ENCODE measurements at places on chromosomes 11 and 22. TPM values are rescaled to one million over a fixed set of nuclear protein-coding genes. Genes with fewer than 3 reads are reported as not detected.

Gene RFPL2
- total RNA-seq = not detected

Gene TCF20
- 25.2 TPM for total RNA-seq

Gene SIK3
- 39.2 TPM for total RNA-seq

Gene ZNRF3
- 12.1 TPM for total RNA-seq

Gene RIC3
- total RNA-seq = 2.3 TPM

Gene MMP12
- total RNA-seq = 0.29 TPM

Gene DLG2
- total RNA-seq = 2.8 TPM

Gene PCNX3
- 30.6 TPM for total RNA-seq

Gene C11orf21
- 1.0 TPM for total RNA-seq

Gene P2RY2
- total RNA-seq = 1.4 TPM

Gene ARSA
- total RNA-seq = 50.4 TPM

Gene EHF
- total RNA-seq = 0.22 TPM

Gene HEPN1
- total RNA-seq = not detected

Gene OR51B2
- not detected for total RNA-seq

Gene BTBD18
- not detected for total RNA-seq

Gene BIK
- total RNA-seq = not detected

Gene MYOD1
- not detected for total RNA-seq

GRCh38 chr11:119356349-119357031, 10.0 kb upstream of the MFRP start:
- DNase-seq = peak; percentile 95

- no peak for DNase-seq
Measured at GRCh38 chr11:125282596-125282914, 118.0 kb downstream of the PKNOX2 start.

GRCh38 chr22:25702040-25702439, 39.9 kb upstream of the MYO18B start:
- no peak for DNase-seq

DNA sequence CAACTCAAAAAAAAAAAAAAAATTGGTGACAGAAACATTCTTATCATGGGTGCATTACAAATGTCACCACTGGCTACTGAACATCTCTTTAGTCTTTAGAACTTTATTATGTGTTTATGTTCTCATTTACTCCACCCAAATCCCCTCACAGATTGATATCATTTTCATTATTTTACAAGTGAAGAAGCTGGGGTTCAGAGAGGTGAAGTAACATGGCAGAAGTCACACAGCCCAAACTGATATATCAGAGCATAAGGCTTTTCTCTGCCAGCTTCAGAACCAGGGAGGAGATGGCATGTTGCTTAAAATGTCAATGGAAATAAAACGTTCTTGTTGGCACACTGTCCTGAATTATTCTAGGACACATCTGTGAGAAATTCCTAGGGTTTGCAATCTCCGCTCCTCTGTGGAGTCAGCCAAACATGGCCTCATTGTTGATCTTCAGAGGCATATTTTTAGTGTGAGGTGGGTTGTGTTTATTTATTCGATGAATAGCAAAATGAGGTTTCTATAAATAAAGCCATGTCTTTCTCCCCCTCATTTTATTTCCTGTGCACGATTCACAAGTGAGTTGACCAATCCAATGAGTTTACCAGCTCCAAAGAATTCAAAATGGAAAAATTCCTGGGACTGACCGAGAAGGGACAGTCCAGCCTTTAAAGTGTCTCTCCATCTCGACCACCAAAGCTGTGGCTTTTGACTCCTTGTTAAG, 72.9 kb upstream of the ANO1 start:
- no peak for DNase-seq

GRCh38 chr22:32396746-32397145, 15.3 kb downstream of the RTCB start:
- no peak for DNase-seq

GRCh38 chr22:38406617-38407016, 48.4 kb downstream of the KCNJ4 start:
- no peak for DNase-seq

- no peak for DNase-seq
Measured at GRCh38 chr11:12547953-12548650, 126.1 kb upstream of the TEAD1 start.

- no peak for DNase-seq
Measured at GRCh38 chr22:16721961-16722360, 103.2 kb downstream of the XKR3 start.

DNA sequence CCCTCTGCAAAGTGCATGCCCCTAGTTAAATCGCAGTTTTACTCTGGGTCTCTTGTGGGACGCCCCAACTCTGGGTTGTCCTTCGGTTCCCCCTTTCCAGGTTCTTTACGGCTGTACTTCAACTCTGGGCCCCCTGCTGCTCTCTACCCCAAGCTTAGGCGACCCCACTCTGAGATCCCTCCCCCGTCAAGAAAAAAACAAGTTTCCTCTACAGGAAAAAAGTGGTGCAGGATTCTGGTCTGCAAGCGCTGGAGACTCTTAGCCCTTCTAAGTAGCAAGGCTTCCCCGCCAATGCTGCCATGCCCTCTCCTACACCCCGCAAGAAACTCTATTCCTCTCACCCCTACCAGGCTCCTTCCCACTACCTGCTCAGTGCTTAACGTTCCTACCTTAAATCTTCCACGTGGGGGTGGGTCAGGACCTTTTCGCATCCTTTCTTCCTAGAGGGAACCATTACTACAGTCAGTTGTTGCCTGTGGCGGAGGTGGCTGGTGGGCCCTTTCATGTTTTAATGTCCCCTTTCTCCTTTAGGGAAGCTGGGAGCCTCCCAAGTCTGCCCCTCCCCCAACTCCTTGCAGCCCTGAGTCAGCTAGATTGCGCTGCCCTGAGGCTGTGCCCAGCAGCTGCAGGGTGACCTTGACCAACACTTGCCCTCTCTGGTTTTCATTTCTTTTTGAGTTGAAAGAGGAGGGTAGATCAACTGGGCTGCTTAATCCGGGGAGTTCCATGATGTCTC, 1.4 kb downstream of the NEFH start:
- DNase-seq = no peak

- no peak for DNase-seq
Measured at GRCh38 chr22:33853200-33854097, 66.8 kb downstream of the LARGE1 start.

DNA sequence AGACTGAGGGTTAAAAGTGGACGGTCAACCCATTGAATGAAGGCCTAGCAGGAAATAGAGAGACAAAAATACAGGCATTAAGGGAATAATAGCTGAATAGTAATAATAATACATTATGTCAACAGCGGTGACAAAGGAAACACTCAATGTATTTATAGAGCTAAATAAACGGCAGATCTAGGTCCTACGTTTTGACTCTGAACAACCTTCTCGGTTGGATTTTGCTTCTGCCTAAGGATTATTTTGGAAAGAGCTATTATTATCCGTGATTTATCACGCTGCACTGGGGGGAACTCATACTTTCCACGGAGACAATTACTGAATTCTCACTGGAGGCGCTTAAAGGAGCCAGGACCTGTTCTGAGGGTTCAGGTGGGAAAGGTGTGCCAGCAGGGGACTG, 118.2 kb upstream of the KIRREL3 start:
- DNase-seq = no peak

DNA sequence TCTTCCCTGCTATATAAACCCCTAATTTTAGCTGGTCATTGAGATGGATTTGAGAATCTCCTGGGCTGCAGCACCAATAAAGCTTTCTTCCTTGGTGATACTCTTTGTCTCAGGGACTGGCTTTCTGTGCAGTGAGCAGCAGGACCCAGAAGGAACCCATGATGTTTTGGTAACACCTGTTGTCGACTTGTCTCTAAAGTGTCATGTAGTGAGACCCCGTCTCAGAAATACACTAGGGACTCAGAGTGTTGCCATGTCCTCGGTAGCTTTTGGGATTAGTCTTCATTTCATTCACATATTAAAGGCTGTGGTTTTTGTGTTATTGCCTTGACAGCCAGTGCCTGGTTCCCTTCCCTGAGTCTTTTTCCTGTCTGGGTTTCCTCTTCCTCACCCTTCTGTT, 1078.7 kb downstream of the TBC1D22A start:
- no peak for DNase-seq

DNA sequence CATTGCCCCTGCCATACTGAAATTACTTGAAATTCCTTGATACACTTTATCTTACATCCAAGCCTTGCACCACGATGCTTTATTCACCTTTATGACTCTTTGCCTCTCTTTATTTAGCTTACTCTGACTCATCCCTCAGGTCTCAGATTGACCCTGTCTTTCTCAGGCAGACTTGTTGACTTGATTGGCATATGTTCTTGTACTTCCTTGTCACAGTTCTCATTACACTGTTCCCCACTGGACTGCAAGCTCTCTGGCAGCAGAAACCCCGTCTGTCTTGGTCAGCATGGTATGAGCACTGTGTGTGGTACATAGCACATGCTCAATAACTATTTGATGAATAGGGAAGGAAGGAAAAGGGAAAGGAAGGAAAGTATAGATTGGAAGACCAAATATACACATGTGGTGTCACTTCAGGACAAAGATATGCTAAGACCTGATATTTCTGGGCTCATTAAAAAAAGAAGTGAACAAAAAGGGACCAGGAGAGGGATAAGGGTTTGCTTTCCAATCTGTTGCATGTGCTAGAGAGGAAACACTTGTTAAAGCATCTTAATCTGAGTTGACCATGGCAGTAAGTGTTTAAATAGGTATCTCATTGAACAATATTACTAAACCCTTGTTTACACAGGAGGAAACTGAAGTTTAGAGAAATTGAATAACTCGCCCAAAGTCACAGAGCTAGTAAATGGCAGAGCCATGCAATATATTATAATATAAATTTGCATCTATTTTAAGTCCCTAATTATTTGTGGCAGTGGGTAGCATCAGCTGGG, 7.2 kb downstream of the LYVE1 start:
- DNase-seq = no peak

DNA sequence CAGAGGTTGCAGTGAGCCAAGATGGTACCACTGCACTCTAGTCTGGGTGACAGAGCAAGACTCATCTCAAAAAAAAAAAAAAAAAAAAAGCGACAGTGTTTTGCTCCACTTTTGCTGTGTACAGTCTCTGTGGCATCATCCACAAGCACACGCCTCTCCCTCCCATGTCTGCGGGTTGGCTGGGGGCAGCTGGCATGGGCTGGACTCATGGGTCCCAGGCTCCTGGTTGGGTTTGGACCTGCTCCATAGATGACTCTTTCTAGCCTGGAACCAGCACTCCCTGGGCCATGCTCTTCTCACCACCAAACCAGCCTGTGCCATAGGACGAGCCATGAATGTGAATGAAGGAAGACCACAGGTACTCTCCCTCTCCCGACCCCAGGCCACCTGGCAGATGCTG, 7.9 kb upstream of the WNT11 start:
- no peak for DNase-seq

- DNase-seq = no peak
Measured at GRCh38 chr22:21042978-21043859, 2.5 kb upstream of the LRRC74B start.

DNA sequence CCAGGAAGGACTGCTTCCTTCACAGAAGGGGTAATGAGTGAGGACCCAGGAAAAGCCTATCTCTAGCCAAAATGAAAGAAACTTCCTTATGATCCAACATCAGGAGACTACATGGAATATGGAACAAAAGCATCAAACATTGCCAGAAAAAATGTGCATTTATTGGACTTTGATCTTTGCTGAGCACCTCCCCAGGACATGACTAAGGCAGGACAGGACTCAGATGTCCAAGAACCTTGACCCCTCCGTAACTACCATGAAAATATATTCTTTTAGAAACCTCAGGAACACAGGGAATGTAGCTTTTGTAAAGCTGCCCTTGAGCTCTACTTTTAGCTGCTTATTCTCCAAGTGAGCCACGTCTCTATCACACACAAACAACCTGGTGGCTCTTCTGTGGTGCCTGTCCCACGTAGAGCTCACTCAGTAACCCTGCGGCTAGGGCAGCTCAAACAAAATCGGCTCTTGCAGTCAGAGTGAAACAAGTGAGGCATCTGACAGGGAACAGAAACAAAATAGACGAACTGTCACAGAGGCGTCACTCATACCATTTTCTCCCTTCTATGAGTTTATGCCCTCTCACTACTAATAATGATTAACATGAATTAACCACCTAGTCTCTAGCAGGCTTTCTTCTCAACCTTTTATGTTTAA, 471.5 kb upstream of the API5 start:
- DNase-seq = no peak

DNA sequence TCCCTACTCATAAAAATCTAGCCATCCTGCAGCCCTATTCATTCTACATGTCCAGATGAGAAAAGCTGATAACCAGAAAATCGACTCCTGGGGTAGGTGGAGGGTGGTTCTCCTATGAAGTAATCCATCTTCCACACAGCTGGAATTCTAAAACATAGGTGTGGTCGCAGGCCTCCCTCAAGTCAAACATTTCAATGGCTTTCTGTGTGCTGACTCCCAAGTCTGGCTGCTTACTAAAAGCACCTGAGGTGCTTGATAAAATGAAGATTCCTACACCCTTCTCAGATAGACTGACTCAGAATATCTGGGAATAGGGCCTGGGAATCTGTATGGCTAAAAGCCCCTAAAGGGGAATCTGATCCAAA, 26.1 kb downstream of the IRAG1 start:
- DNase-seq = no peak

- DNase-seq = no peak
Measured at GRCh38 chr11:11313426-11313825, 39.6 kb downstream of the CSNK2A3 start.

DNA sequence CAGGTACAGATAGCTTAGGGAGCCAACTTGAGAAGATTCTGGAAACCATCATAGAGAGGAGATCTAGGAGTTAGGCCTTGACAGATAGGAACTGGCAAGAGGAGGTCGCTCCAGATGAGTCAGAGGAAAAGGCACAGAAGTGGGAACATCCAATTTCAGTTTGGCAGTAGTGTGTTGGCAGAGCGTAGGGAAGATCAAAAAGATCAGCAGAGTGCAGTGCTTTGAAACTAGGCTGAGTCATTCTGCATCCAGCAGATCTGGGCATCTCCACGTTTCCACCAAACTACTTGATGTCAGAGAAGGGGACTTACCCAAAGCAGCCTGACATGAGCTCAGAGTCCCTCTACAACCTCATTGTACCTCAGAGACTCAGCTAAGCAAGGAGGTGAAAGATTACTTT, 58.5 kb downstream of the GAB4 start:
- DNase-seq = no peak

GRCh38 chr11:62680825-62681240, 2.0 kb upstream of the UBXN1 start:
- DNase-seq = no peak

GRCh38 chr22:41974691-41975290, 5.5 kb downstream of the SEPTIN3 start:
- no peak for DNase-seq

DNA sequence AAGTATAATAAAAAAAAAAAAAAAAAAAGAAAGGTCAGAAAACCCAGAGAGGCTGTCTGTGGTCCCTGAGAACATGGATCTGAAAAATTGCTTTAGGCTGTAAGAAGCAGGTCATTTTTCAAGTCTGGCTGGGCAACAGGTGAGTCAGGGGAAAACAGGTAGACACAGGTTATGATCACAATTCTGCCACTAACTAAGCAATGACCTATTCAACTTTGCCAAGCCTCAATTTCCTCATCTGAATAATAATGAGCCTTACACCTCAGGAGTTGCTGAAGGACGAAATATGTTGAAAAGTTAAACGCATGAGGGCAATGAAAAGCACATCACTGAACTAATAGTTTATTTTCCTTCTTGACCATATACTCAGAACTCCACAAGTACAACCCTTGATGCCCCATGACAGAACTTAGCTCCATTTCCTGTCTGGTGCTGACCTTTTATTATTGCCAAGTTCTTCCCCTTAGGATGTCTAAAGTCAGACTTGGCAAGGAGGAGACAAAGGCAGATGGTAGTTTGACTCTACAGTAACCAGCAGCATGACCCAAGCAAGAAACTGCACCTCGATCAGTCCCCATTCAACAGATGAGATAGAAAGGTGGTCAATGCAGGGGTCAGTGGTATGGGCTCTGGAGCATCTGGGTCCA, 93.6 kb downstream of the SYN3 start:
- no peak for DNase-seq

Data from mesenteric fat pad (tissue), 1 donor.